ENCODE measurements at places on chromosomes 11 and 22.
A peak's percentile ranks its signal among the peaks of the same experiment; 100 is the strongest.

GRCh38 chr11:117910941-117911655 is 18.1 kb downstream of the TMPRSS13 start:
- DNase-seq: no peak

DNA sequence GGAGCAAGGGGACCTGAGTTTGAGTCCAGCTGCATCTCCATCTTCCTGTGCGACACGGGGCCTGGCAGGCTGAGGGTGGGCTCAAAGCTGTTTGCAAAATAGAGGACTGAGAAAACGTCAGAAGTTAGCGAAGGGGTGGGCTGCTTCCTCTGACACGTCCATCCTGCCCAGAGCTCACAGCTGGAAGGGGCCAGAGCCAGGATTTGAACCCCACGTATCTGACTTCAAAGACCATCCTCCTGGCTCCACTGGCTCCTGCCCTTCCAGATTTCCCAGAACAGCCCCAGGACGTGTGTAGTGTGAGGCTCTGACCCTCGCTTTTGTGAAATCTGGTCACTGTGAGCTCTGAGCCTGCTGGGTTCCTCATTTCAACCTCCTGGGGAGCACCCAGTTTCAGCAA is 56.3 kb downstream of the CD82 start:
- no peak for DNase-seq

GRCh38 chr22:18000441-18001039 is 23.8 kb downstream of the MICAL3 start:
- peak; percentile 38 for DNase-seq

DNA sequence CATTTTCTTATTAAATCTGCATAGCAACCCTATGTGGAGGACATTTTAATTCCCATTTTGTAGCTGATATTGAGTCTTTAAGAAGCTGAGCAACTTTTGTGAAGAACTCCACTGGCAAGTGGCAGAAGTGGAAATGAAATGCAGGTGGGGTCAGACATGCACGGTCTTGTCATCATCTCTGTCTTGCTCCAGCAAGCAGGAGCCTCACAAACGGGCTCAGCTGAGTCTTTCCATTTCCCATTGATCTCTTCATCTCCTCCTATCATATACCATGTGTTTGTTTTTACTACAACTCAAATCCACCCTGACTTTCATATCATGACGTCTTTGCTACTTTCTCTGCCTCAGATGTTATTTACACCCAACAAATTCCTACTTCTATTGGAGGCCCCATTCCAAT is 97.9 kb upstream of the TENM4 start:
- no peak for DNase-seq

DNA sequence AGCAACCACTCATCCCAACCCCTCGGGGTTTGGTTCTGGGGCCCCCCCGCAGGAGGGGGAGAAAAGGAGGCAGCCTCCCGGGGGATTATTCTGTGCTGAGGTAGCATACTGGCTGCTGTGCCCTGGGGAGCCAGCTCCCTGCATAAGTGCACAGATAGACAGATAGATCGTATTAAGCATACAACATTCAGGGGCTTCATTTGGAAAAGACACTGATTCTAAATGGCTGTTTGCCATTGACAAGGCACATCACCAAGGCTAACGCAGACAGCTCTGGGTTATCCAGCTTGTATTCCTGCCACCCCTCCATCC is 547.9 kb downstream of the BUD13 start:
- DNase-seq: no peak

DNA sequence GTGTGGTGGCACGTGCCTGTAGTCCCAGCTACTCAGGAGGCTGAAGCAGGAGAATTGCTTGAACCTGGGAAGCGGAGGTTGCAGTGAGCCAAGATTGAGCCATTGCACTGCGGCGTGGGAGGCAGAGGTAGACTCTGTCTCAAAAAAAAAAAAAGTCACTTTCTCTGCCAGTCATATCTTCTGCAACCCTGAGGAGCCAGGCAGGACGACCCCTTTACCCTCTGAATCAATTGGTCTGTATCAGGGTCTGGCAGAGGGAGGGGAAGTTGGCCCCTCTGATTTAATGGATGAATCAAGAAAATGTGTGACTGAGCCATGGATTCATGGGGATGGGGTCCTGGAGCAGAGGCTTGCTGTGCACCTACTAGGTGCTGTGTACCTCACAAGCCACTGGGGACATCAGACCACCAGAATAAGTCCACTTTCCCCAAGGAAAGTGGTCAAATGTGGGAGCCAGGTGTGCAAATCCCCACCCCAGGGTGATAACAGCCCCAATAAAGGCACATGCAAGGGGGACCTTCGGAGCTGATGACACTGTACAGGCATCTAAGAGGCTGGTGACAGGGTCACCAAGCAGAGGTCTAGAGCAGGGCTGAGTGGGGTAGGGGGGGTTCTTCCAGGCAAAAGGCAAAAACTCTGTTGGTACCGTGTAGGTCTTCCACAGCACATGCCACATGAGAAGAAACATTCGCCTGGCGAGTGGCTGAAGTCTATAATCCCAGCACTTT is 29.0 kb downstream of the TXN2 start:
- no peak for DNase-seq

- DNase-seq: no peak
Observed at GRCh38 chr22:37027556-37027955, 8.0 kb downstream of the MPST start.

DNA sequence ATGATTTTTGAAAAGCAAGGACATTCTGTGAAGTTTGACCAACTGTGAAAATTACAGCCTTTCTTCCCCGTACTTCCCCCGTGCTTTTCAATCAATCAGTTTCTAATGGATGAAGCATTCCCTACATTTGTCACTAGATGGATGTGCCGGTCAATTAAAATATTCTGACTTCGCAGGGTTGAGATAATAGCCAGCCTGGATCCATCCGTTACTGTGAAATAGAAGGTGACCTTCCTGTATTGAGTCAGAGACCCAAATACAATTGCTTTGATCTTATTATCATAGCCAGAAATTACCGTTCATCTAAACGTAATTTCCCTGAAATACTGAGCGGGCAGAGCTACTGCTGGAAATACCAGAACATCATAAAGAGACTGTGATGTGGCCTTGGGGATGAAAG is 21.1 kb upstream of the PARVB start:
- no peak for DNase-seq

GRCh38 chr11:111542606-111543275 is 2.2 kb downstream of the LAYN start:
- no peak for DNase-seq

- peak; percentile 95 for DNase-seq
Observed at GRCh38 chr22:50200461-50201190, at the start of gene SELENOO. SELENOO (plus strand) TSS chr22:50201011; CDS start chr22:50201037, 26 bp downstream.

GRCh38 chr22:16601437-16602223 is 9.0 kb upstream of the CCT8L2 start:
- DNase-seq: peak; percentile 2
